ENCODE measurements at places on chromosomes 3 and 15. TPM values are rescaled to one million over a fixed set of nuclear protein-coding genes. Genes with fewer than 3 reads are reported as not detected.
A peak's percentile ranks its signal among the peaks of the same experiment; 100 is the strongest.

DNA sequence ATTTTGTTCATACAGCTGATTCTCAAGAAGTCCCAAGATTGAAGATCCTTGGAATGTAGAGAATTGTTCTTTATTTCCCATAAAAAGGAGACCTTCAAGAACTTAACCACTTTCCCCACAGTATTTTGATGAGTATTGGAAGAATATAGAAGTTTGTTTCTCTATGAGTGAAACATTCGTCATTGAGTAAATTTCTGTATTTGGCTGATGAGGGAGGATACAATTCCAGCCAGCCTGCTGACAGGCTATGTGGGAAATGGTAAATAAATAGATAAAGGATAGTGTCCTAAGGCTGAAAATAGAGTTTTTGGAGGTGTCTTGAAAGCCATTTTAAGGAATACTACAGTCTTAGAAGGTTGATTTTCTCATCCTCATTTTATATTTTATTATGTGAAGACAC is 1076.1 kb downstream of the ROBO2 start:
- no peaks in the 10 kb centered on the region for H3K27me3 ChIP-seq
- no peaks in the 10 kb centered on the region for H3K4me1 ChIP-seq
- DNase-seq, result no peak
- H3K4me3 ChIP-seq, result no peak overlapping the region

DNA sequence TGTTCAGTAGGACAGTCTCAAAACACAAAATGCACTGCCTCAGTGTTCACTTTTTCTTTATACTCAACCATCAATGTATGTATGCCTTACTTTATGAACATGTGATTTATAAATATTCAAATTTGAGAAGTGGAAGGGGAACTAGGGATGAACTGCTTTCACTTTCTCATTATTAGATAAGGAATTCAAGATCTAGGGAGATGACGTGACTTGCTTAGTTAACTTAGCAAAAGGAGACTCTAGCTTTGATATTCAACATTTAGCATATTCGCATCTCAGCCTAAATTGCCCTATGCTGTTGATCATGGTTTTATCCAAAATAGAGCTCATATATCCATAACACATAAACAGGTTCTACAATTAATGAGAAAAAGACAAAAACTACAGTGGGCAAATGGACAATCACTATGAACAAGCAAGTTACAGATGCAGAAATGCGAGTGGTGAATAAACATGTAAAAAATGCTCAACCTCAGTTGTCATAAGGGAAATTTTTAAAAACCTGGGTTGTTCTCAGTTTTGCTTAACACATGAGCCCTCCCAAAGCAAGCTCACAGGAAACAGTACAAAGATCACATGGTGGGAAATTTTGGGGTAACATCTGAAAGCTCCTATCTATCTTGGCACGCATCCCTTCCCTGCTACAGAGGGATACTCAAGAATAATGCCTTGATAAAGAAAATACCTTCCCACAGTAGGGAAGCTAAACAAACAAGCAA is 269.8 kb downstream of the THRB start:
- no peak for DNase-seq
- no peaks in the 10 kb centered on the region for H3K27me3 ChIP-seq
- no peak overlapping the region for H3K4me3 ChIP-seq
- H3K36me3 ChIP-seq, result no peaks in the 10 kb centered on the region
- peak overlapping the region; percentile 56 for H3K27ac ChIP-seq

DNA sequence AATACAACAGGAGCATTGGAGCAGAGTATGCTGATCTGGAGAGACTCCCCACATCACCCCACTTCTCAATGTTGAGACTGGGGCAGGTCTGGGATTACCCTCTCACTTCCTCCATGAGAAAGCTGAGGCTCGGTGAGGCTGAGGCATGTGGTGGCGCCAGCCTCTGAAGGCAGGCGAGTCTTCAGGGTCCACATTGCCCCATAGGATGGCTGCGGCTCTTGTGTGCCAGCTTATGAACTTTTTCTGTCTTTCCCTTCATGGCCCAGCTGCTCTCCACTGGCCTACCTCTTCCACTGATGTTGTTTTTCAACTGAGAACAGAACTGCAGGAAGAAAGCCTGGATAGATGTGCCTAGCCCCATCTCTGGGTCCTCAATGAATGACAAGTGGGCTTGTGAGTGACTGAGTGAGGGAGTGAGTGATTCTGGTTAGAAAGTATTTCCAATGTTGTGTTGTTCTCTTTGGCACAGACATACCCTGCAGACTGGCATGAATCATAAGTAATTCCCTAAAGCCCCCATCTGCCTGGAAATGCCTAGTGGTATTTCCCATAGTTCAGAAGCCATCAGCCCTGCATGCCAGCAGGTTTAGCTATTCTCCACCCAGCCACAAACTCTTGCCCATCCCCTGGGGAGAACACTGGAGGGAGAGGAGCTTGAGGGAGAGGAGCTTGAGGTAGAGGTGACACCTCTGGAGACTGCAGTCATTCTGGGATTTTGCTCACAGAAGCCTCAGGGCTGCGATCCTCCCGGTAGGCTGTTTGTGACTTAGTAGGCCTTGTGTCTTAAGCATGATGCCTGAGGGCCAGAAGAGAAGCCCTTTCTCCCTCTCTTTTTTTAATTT is 56.9 kb downstream of the AMOTL2 start:
- peaks cover 3% of the 10 kb centered on the region for H3K4me1 ChIP-seq
- no peaks in the 10 kb centered on the region for H3K27me3 ChIP-seq
- no peak for DNase-seq
- H3K36me3 ChIP-seq, result no peaks in the 10 kb centered on the region
- H3K27ac ChIP-seq, result no peak overlapping the region

GRCh38 chr3:115239717-115240116 is 92.6 kb upstream of the ZBTB20 start:
- no peaks in the 10 kb centered on the region for H3K4me1 ChIP-seq
- DNase-seq, result no peak
- no peaks in the 10 kb centered on the region for H3K27me3 ChIP-seq

- no peaks in the 10 kb centered on the region for H3K36me3 ChIP-seq
- H3K4me1 ChIP-seq, result no peaks in the 10 kb centered on the region
- no peaks in the 10 kb centered on the region for H3K27me3 ChIP-seq
- no peak overlapping the region for H3K4me3 ChIP-seq
- no peak overlapping the region for H3K27ac ChIP-seq
Measured at GRCh38 chr15:80426316-80426715, 22.1 kb downstream of the ARNT2 start.

LDHAL6B gene
- total RNA-seq, result not detected

- no peak overlapping the region for H3K4me3 ChIP-seq
- no peaks in the 10 kb centered on the region for H3K36me3 ChIP-seq
- DNase-seq, result no peak
- H3K27ac ChIP-seq, result no peak overlapping the region
Measured at GRCh38 chr15:25993506-25993905, 130.4 kb upstream of the ATP10A start.

DNA sequence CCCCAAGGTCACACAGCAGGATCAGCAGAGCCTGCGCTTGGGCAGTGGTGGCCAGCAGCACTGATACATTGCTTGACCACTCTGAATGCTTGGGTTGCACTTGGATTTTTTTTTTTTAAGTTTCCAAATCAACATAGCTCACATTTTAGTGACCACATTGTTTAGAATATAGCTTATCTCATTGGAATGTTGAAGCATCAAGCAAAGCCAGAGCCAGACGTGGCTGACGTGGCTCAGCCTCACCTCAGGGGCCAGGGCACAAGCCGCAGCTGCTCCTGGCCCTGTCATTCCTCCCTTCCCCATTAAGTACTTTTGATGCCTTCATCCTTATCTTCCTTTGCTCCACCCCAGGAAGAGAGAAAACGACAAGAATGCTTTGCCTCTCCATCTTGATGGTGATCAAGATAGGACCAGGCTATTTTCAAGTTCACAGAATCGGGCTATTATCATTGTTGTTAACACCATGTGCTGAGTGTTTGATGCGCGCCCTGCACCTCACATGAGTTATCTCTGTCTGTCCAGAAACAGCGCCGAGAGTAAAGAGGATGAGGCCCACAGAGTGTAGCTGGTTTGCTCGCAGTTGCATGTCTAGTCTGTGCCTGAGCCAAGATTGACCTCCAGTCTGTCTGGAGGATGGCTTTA is 75.8 kb downstream of the AAGAB start:
- DNase-seq, result no peak
- H3K36me3 ChIP-seq, result no peaks in the 10 kb centered on the region
- no peak overlapping the region for H3K27ac ChIP-seq
- peaks cover 5% of the 10 kb centered on the region for H3K4me1 ChIP-seq
- H3K27me3 ChIP-seq, result no peaks in the 10 kb centered on the region

GRCh38 chr15:27327467-27328025 is 356.6 kb downstream of the GABRG3 start:
- H3K27ac ChIP-seq, result no peak overlapping the region
- DNase-seq, result no peak
- H3K4me3 ChIP-seq, result no peak overlapping the region
- H3K36me3 ChIP-seq, result no peaks in the 10 kb centered on the region
- H3K4me1 ChIP-seq, result no peaks in the 10 kb centered on the region

DNA sequence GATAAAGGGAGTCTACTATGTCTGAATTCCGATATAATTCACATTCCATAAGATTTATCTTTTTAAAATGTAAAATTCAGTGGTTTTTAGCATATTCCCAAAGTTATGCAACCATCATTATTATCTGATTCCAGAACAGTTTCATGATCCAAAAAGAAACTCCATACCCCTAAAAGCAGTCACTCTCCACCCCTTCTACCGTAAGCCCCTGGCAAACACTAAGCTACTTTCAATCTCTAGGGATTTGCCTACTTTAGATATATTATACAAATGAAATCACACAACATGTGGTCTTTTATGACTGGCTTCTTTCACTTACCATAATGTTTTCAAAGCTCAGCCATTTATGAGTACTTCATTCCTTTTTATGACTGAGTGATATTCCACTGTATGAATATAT is 65.6 kb downstream of the TMEM212 start:
- no peak overlapping the region for H3K4me3 ChIP-seq
- H3K4me1 ChIP-seq, result no peaks in the 10 kb centered on the region
- no peak overlapping the region for H3K27ac ChIP-seq

TJP1 gene
- 92.8 TPM for total RNA-seq

DNA sequence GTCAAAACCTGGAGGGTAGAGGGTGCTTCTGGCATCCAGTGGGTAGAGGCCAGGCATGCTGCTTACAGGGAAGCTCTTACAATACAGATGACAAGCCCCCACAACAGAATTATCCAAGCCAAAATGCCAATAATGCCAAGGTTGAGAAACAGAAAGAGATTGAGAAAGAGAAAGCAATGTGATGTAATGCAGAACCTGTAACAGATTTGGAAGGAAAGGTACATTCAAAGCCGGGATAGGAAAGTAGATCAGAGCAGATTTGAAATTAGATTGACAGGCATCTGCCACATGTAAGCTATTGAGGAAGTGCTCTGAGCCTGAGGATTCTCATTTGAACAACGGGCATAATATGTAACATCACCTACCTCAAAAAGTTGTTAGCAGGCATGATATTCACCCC is 157.9 kb downstream of the FHIT start:
- no peak overlapping the region for H3K27ac ChIP-seq
- no peak for DNase-seq
- no peaks in the 10 kb centered on the region for H3K36me3 ChIP-seq

PAQR5 gene
- total RNA-seq, result 2.0 TPM

CCR3 gene
- total RNA-seq, result not detected

A4GNT gene
- total RNA-seq, result not detected

ARHGEF26 gene
- 19.8 TPM for total RNA-seq

DNA sequence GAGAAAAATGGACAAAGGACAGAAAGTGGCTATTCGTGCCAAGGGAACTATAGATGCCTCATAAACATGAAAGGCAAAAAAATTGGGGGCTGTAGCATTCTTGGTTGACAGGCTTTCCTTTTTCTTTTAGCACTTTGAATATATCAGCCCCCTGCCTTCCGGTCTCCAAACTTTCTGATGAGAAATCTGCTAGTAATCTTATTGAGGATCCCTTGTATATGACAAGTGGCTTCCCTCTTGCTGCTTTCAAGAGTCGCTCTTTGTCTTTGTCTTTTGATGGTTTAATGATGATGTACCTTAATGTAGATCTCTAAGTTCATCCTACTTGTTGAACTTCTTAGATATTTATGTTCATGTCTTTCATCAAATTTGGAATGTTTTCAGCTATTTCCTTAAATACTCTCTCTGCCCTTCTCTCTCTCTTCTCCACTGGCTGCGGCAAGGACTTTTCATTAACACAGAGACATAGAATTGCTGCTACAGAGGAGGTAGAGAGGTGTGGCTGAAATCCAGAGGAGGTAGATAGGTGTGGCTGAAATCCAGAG is 59.4 kb upstream of the EPHB3 start:
- no peaks in the 10 kb centered on the region for H3K36me3 ChIP-seq
- no peak overlapping the region for H3K4me3 ChIP-seq
- H3K27ac ChIP-seq, result no peak overlapping the region
- no peak for DNase-seq
- peaks cover 11% of the 10 kb centered on the region for H3K27me3 ChIP-seq

DNA sequence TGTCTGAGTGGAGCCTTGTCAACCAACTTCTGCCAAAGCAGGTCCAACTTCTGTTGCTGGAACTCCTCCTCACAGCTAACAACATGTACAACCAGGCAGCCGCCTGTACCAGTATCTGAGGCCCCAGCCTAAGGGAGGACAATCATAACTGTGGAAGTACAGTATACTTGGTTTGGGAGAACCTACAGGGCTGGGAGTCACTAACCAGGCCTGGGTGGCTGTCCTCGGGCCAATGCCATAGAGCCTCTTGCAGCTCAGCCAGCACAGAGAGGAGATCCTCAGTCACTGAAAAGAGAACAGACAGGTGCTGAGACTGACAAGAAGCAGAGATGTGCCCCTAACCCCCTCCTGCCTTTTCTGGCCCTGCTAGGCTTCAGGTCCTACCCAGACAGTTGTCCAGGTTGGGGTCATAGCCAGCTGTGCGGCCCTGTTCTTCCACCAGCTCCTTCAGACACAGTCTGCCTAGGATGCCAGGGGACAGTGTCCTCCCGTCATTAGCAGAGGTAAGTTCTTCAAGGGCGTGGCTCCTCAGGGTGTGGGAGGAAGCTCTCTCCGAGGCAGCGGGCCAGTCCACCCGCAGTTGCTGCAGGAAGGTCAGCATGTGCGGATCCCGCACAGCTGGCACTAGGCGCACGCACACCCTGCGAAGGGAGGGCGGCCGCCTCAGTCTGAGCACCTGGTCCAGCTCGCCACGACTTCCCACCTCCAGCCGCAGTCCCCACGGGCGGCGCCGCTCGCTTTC is 980 bp downstream of the DALRD3 start:
- no peaks in the 10 kb centered on the region for H3K27me3 ChIP-seq
- peak overlapping the region; percentile 93 for H3K27ac ChIP-seq
- H3K4me1 ChIP-seq, result peaks cover 9% of the 10 kb centered on the region
- no peak for DNase-seq

GRCh38 chr3:11530153-11530721 is 113.5 kb downstream of the VGLL4 start:
- H3K4me1 ChIP-seq, result no peaks in the 10 kb centered on the region
- DNase-seq, result no peak
- H3K27ac ChIP-seq, result peak overlapping the region; percentile 21
- H3K27me3 ChIP-seq, result no peaks in the 10 kb centered on the region

DNA sequence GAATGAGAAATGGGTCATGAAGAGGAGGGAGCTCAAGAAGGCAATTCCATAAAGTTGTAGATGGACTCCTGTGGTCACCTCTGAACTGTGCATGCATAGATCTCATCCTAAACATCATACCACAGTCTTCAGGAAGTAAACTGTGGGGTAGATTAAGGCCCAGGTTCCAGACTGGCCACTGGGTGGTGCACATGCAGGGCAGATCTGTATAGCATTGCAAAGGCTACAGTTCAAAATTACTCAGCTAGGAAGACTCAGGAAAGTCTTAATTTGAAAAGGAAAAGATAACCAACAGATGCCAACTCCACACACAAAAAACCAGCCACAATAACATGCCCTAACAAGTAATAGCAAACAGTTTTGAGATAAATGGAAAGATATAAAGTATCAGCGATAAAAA is 20.3 kb downstream of the KY start:
- no peaks in the 10 kb centered on the region for H3K4me1 ChIP-seq
- no peaks in the 10 kb centered on the region for H3K27me3 ChIP-seq
- DNase-seq, result no peak
- no peaks in the 10 kb centered on the region for H3K36me3 ChIP-seq
- H3K4me3 ChIP-seq, result no peak overlapping the region

All from breast epithelium (tissue), 4 donors.